Stimulated activated CD4-positive, alpha-beta T cell treated with anti-CD3 and anti-CD28 coated beads, Interleukin-1b, Interleukin-23, amount 100 ng/mL, for 24 hours (primary cell): ENCODE measurements at places on chromosomes 16 and 17.

- no peak for DNase-seq
Observed at GRCh38 chr16:84003038-84003437, 35.0 kb downstream of the NECAB2 start.

DNA sequence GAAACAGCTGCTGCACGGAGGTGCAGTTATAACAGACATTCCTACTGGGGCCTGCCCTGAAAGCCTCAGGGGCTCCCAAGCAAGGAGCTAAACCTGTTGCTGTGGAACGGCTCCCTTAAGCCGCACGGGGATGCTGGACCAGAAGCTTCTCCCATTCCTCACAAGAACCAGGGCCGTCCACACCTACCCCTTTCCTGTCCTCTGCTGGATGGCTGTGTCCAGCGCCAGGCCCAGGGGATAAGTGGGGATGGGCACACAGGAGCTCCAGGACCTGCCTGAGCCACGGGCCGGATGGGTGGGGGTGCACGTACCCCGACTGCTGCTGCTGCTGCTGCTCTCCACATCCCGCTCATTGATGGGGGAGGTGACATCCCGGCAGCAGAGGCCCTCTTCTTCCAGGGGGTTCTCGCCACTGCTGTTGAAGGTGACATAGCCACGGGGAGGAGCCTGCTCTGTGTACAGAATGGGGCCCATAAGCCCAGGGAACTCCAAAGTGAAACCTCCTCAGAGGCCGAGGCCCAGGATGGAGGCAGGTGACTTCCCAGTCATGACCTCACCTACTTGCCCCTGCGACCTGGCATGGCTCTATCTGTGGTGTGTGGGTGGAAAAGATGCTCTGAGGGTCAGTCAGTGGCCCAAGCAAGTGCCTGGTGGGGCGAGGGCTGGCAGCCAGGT lies 8.6 kb downstream of the NUDT16L1 start:
- no peak for DNase-seq

- DNase-seq: no peak
Observed at GRCh38 chr16:85943711-85944110, 44.7 kb downstream of the IRF8 start.

DNA sequence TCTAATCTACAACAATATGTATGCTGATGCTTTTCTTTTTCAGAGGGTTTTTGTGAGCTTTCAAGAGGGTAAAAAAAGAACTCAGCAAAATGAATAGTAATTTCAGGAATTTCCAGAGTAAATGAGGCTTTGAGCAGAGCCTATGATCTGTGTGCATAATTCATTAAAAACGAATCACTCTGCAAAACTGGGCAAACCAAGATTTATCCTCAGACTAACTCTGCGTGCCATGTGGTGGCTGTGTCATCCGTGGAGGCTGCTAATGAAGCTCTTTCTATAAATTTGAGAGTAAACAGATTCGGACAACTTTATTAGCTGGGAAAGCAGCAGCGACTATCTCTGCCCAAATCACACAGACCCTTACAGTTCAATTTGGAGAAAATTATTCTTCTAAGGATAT lies 83.8 kb downstream of the FOXL1 start:
- no peak for DNase-seq

GRCh38 chr17:71003736-71004135 lies 834.4 kb downstream of the KCNJ2 start:
- no peak for DNase-seq

DNA sequence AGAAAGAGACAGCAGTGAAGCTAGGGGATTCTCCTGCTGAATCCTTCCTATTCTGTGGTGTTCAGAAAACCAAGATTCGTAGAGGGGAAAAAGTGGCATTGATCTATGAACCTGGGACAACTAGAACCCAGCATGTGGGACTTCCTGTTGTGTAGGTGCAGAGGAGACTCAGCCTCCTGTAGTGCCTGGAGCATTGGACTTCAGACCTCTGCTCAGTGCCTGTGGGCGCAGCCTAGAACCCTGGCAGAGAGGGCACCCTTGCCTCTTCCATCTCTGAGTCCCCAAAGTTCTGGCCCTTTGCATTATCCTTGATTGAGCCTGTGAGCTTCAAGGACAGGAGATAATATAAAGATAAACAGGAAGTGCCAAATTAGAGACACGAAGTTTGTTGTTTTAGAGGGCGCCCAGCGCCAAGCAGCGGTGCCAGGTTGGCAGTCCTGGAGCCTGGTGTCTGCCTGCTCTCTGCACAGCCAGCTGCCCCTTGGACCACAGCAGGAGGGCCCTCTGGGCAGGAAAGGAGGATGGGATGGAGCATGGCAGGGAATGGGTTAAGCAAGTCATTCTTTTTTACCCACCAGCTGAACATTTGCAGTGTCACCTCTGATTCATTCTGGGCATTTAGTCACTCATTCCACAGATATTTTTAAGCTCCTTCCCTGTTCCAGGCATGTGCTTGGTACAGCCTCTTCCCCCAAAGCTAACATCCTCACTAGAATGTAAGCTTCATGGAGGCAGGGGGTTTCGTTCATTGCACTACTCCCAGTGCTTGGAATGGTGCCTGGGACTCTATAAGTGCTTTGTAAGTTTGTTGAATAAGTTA lies 11.9 kb upstream of the SP6 start:
- DNase-seq: no peak

GRCh38 chr17:74568106-74568873 lies 981 bp upstream of the CD300H start:
- DNase-seq: no peak

DNA sequence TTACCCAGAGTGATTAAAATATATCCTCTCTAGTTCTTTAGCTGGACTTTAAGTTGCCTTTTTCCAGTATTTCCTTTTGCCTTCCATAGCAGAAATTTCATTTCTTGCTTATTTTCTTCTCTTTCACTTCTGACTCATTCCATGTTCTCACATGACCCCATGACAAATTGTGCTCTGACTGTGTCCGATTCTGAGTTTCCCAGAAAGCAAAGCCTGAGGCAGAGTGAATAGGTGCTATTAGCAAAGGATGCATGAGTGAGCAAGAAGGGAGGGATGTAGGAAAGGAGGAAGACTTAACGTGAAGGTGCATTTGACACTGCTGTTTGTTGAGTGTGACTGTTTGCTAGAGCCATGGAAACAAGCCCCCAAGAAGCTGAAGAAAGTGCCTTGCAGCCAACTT lies 82.6 kb upstream of the CNTNAP4 start:
- DNase-seq: no peak

- no peak for DNase-seq
Observed at GRCh38 chr16:12060751-12061150, 84.2 kb downstream of the SNX29 start.

DNA sequence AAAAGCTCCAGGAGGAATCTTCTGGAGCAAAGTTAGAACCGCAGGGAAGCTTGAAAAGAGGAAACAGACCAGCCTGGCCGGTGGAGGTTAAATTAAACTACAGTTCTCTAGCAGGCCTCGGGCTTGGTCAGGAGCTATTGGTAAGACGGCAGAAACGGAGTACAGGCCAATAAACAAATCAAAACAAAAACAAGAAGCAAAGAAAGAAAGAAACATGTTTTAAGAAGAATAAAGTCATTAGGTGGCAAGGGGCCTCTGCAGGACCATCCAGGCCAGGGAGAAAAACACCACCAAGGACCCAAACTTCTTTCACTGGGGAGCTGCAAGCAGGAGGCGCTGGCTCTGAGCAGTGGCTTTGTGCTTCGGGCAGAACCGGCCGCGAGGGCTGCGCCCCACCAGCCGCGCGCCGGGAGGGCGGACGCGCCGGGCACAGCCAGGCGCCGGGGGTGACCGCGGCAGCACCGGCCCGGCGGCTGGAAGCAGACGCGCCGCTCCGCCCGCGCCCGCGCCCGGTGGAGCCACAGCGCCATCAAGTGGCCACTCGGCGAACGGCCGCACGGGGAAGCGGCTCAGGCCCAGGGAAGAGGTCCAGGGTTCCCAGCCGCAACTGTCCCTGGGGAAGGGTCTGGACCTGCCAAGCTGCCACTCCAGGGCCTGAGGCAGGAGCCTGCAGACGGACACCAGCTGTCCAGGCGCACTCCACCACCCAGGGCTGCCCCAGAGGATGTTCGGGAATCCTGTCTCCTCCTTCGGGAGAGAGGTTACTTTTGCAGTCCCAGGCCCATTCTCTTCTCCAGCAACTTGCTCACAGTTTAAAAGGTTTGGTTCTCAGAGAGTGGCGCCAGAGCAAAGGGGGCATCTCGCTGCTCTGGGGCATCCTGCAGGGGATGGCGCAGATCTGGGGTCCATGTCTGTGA lies 419.4 kb downstream of the SOX9 start:
- DNase-seq: peak; percentile 50

DNA sequence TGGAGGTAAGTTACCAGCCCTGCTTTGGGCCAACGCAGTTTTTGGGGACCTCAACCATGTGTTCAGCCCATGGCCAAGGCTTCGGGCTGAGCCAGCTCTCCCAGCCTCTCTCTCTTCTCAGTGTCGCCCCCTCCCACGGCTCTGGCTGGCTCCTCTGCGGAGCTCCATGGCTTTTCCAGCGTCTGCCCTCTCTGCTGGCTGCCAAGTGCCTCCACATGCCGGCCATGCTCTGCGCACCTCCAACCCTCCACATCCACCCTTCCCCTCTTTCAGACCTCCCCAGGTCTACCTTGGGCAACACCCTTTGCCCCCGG lies 23.2 kb downstream of the COTL1 start:
- DNase-seq: no peak

- DNase-seq: no peak
Observed at GRCh38 chr17:17433000-17433703, 43.6 kb upstream of the MED9 start.

DNA sequence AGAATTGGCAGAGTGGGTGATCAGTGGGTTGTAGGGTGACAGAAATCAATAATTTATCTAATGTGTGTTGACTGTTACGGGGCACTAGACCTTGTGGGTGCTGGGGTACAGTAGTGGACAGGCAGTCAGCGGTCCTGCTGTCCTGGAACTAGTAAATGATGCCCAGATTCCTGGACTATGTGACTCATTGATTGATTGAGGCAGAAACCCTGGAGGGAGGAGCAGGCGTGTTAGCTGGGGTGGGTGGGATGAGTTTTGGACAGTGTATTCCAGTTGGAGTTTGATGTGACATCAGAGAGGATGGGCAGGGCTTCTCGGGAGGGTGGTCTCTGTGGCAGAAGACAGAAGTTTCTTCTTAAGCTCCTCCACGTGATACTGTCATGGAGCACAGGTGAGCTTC lies 24.4 kb downstream of the PRMT7 start:
- DNase-seq: no peak

DNA sequence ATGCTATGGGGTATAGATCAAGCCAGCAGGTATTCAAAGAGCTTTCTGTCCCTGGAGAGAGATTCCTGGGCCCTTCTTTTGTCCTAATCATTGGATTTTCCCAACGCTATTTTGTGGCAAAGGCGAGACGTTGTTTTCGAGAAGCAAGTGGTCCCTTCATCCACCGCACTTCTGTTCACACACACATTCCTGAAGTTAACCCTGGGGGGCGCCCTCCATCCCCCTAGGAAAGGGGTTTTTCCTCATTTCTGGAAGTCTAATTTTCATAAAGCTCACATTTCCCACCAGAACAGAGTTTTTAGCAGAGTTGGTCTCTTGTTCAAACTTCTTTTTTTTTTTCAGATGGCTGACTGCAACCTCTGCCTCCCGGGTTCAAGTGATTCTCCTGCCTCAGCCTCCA lies 11.9 kb downstream of the SCGB1C2 start:
- DNase-seq: no peak

- DNase-seq: no peak
Observed at GRCh38 chr16:84054271-84054670, 11.7 kb upstream of the SLC38A8 start.

- DNase-seq: no peak
Observed at GRCh38 chr16:351804-352520, 561 bp downstream of the AXIN1 start.

DNA sequence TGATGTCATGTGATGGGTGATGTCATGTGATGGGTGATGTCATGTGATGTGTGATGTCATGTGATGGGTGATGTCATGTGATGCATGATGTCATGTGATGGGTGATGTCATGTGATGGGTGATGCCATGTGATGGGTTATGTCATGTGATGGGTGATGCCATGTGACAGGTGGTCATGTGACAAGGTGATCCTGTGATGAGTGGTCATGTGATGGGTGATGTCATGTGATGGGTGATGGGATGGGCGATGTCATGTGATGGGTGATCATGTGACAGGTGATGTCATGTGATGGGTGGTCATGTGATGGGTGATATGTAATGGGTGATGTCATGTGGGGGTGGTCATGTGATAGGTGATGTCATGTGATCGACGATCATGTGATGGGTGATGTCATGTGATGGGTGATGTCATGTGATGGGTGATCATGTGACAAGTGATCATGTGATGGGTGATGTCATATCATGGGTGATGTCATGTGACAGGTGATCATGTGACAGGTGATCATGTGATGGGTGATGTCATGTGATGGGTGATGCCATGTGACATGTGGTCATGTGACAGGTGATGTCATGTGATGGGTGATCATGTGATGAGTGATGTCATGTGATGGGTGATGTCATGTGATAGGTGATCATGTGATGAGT lies 17.2 kb downstream of the CD300LB start:
- no peak for DNase-seq

DNA sequence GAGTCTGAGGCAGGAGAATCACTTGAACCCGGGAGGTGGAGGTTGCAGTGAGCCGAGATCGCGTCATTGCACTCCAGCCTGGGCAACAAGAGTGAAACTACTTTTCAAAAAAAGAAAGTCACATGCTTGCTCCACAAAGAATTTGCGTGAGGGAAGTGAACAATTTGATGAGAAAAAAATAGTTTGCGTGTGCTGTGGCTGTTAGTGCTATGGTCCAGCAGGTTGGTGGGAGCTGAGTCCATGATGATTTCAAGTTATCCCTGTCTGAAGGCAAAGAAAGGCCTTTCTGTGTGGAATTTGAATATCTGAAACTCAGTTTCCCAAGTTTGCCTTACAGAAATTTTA lies 21.0 kb downstream of the PRCD start:
- DNase-seq: no peak

DNA sequence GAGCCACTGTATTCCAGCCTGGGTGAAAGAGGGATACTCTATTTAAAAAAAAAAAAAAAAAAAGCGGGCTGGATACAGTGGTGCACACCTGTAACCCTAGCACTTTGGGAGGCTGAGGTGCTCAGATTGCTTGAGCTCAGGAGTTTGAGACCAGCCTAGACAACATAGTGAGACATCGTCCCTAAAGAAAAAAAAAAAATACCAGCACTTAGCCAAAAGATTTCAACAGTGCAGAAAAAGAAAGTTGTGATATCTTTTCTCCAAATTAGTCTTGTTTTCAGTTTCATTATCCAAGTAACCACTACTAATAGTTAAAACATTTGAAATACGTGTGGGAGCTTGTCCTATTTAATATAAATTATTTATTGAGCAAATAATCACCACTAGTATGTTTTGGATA lies 48.7 kb downstream of the TENT4B start:
- DNase-seq: no peak

GRCh38 chr16:51872524-51872923 lies 674.4 kb downstream of the TOX3 start:
- no peak for DNase-seq
